ENCODE measurements at places on chromosomes 1 and 21.

DNA sequence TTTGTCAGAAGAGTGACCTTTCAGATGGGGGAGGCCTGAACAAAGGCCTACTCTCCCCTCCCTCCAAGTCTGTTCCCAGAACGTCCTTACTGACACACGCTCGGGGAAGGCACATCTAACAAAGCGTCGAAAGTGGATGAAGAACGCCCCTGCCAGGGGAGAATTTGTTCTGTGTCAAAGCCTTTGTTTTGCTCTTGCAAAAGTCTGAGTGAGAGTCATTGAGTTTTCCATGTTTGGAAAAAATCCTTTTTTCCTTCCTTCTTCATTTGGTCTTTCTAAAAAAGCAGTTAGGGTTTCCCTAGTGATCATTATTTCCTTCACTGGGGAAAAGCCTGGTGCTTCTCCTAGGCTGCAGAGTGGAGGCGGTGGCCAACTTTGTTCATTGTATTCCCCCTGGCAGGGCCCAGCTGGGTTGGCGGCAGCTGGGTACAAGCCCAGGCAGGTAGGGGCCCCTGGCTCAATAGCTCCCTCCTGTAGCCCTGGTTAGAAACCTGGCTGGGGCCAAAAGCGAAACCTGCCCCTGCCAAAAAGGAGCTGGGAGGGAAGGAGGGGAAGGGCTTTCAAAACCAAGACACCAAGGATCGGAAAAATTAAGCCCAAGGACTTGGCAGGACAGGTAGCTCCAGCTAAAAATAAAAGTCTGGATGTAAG lies 81.1 kb downstream of the ITPKB start:
- no peak for DNase-seq

DNA sequence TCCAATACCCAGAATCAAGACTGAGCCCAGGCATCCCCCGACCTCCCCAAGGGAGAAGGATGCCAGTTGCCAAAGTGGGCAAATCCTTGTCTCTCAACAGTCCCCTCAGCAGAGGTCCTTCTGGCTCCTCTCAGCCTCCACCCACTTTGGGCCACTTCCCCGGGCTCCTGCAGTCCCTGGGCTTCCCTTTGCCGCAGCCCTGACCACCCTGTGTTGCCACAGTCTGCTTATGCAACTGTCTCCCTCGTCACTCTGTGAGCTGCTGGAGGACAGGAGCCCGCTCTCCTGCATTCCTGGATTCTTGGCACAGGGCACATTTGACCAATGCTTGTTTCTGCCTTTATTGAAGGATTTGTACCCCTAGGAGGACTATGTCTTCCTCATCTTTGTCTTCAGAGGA lies 2.9 kb upstream of the LRP8 start:
- DNase-seq: no peak

GRCh38 chr1:72845381-72845780 lies 563.0 kb upstream of the NEGR1 start:
- no peak for DNase-seq

DNA sequence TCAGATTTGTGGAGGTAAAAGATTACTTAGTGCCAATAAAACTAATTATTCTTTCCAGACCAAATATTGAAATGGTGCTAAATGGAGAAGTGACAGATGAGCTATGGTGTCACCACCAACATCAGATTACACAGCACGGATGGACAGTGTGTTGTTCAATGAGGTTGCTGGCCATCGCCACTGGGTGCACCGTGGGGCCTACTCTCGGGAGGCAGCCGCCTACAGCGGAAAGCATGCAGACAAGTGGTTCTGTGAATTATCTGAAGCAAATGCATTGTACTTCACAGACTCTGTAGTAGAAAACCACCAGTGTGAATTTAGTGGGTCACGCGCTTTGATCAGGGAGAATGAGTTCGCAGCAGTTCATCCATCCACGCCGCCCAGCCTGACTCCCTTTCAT lies 42.3 kb downstream of the GNG4 start:
- DNase-seq: no peak

- DNase-seq: no peak
Measured at GRCh38 chr1:111666828-111667227, 47.2 kb downstream of the RAP1A start.

DNA sequence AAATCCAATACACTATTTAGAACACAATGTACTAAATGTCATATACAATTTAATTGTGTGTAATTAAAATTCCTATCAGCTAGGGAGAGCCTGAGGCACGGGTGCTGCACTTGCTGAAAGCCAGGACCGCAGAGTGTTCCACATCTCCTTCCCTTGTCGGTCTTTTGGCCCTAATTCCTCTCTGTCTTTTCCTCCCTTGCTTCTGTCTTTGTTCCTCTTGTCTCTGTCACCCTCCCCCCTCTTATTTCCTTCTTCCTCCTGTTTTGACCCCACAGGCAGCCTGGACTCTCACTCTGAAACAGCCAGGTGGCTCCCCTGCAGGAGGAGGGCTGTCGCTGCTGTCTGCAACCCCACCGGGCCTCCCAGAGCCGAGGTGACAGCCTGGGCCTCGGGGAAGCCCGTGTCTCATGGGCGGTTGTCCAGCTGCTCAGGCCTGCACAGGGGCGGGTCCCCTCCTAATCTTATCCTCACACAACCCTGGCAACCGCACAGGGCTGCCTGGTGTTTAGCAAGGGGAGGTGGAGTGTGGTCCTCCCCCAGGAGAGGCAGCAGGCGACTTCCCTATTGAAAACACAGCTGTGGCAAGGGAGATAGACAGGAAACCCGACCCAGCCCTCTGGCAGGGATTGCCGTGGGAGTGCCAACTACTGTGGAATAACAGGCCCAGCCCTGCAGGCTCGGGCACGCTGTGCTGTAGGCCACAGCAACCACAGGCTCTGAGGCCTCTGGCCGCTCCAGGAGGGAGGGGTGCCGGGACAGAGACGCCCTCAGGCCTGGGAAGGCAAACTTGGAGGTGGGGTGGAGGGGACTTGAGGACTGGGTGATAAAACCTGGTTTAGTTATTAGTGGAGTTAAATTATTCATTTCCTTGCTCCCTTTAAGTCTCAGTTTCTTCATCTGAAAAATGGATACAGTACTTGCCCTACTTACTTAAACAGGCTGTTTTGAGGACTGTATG lies 68.8 kb upstream of the WDR26 start:
- no peak for DNase-seq

DNA sequence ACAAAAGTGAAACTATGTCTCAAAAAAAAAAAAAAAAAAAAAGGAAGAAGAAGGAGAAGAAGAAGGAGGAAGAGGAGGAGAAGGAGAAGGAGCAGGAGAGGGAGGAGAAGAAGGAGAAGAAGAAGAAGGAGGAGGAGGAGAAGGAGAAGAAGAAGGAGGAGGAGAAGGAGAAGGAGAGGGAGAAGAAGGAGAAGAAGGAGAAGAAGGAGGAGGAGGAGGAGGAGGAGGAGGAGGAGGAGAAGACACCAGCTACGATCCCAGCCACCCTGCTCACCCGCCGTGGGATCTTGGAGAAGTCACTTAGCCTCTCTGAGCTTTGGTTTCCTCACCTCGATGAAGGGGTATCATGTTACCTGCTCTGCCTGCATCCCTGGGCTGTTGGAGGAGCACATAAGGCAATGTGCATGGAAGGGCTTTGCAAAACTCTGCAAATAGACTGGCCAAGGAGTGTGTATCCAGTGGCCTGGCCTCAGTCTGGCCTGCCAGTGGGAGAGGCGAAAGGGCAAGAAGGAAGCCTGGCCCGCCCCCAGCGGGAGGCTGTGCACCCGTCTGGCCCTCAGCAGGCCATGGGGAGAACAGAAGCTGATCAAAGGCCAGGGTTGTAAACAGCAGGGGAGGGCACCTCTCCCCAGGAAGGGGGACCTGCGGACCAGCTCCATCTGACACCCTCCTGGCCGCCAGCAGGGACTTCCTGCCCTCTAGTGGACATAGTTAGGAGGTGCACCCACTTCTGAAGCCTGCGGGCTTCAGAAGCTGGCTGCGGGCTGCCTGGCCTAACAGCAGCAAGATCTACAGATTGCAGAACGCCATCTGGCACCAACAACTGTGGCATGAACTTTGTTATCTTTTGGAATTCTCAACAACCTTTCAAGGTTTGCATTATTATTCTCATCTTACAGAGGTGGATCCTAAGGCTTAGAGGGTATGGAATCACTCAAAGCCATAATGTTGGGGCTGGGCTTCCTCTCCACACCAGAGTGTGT lies 19.2 kb upstream of the CDK18 start:
- DNase-seq: peak; percentile 79

DNA sequence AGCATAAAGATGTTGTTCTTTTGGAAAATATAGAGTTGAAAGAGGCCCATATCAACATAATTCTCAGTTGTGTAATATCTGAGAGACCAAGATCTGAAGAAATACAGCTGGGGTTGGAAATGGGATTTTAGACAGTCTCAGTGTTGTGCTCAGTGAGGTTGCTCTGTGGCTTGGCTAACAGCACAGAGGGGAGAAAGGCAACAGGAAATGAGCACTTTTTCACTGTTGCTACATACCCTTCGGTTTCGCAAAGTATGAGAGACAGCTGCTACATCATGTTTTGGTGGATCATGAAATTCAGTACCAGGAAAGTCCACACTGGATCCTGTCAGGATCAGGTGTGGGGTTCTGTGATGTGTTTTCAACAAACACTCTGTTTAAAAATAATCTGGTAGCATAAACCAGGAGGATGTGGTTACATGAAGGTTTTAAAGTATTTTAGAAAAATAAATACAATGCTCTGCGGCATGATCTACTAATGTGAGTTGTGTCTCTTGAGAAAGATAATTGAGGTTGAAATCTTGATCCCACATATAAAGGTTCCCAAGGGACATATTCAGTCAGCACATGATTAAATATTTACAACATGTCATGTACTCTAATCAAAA lies 7.0 kb upstream of the GPR88 start:
- DNase-seq: no peak

DNA sequence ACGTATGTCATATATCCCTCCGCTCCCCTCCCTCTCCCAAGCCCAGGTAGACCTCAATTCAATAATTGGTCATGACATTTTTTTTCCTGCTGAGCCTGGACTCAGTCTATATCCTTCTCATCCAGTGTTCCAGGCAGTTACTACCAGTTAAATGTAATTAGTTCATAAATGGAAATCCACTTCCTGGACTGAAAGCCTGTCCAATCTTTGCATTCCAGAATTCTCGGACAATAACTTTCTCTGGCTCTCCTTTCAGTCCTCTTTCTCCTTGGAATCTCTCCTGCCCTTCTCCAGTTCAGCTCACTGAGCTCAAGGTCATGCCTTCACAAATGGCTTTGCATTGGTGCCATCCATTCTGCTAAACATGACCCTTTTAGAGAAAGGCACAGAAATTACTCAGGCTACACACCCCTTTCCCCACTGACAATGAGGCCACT lies 34.8 kb downstream of the VWA5B1 start:
- no peak for DNase-seq

DNA sequence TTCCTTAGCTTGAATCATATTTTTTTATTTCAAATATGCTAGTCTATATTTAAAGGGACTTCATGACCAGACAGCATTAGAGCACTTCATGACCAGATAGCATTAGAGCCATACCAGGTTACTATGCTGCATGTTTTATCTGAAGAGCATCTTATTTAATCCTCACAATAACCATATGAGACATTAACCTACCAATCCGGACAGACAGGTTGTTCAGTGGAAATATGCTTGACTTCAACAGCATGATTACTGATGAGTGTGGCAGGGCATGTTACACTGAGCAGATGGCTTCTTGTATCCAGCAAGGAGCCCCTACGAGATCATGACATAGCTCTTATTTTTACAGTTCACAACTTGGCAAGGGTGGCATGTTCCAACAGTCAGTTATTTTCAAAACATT lies 85.0 kb upstream of the KCTD3 start:
- no peak for DNase-seq

DNA sequence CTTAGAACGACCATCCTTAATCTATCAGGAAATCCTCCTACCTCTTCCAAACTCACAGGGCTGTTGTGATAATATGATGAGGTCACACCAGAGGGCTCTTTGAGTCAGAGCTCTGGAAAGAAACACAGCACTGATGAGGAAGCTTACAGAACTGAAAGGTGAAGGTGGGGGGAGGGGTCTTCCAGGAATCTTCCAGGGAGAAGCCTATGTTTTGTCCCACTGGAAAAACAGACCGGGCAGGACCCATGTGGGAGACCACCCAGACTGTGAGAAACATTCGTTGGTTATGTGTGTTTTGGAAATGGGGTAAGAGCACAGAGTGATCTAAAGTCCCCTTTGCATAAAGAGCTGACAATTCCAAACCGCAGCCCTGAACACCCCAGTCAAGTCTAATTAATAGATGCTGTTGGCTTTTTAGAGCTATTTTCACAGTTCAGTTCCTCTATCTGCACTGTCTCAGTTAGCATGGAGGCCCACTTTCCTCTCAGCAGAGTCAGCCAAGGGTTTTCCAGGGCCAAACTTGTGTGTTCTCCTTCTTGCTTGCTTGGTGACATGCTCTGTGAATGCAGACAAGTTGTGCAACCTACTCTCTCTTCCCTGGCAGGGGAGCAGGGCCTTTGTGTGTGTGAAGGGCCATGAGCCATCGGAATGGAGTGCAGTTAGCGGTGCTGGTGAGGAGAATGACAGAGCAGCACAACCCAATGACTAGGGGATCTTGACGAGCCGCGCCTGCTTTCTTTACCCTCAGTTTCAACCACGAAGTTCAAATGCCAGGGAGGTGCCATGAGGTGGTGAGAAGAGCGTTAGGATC lies 12.3 kb downstream of the PHLDA3 start:
- no peak for DNase-seq

GRCh38 chr1:116326486-116326885 lies 46.6 kb upstream of the ATP1A1 start:
- peak; percentile 34 for DNase-seq

- no peak for DNase-seq
Measured at GRCh38 chr1:1989789-1990188, 13.8 kb downstream of the CFAP74 start.

DNA sequence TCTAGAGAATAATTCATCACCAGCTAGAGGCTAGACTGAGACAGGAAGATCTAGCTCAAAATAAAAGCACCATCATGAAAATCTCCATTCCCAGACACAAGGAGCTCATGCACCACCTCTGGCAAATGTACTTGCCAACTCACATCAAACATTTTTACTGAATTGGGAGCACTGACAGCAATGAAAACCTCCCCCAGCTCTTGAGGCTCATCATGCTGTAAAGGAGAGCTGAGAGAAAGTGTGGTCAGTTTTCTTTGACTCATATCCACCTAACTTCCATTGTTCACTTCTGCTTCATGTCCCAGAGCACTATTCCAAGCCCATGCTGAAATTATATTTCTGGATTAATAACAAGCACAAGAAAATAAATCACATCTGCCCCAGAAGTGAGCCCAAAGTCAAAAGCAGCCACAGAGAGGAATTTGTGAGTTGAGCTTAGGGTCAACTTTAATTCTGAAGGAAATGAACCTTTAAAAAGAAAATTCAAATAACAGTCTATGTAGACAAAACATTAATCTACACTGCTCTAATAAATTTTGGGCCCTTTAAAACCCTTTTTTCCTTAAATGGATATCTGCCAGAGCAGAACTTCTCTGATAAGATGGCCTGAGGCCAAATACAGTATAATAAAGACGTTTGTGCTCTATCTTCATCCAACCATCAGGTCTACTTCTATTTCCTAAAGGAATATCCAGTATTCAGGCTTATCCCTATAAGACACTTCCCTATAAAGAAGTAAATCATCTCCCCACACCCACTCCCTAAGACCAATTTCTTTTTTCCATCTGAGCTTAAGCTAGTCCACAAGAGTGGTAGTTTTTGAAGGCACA lies 85.9 kb upstream of the ADAM30 start:
- no peak for DNase-seq

GRCh38 chr1:246856371-246856770 lies 75.4 kb downstream of the AHCTF1 start:
- DNase-seq: no peak
